ENCODE measurements at places on chromosomes 6 and 20.
A peak's percentile ranks its signal among the peaks of the same experiment; 100 is the strongest.

- DNase-seq = no peak
Measured at GRCh38 chr6:75334266-75335040, 49.9 kb upstream of the TMEM30A start.

DNA sequence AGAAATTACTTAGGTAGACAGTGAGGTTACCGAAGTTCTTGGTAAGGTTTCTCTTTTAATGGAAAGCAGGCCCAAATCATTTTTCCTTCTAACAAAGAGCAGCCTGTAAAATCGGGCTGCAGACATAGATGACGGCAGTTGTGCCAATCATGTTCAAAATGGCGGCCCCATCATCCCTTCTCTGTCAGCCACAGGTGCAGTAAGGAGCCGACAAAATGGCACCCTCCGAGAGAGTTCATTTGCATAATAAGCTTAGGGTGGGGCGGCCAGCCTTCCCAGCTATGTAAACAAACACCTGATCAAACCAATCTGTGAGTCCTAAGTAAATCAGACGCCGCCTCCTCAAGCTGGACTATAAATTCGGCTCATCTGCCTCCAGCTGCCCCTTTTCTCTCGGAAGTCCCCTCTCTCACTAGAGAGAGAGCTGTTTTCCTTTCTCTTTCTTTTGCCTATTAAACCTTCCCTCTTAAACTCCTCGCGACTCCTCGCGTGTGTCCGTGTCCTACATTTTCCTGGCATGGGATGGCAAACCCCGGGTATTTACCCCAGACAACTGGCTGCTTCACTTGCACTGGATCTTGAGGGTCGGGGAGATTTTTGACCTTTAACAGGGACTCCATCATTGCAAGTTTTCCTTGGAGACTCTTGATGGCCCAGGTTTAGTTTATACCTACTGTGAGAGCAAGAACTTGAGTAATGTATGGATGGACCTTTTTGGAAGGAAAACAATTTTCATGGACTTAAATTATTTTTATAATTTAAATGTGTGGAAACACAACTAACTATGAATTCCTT is 8.9 kb upstream of the DDR1 start:
- no peak for DNase-seq

GRCh38 chr6:15948930-15949900 is 179.7 kb upstream of the MYLIP start:
- DNase-seq = no peak

- DNase-seq = no peak
Measured at GRCh38 chr20:17511401-17511800, 19.8 kb downstream of the BFSP1 start.

DNA sequence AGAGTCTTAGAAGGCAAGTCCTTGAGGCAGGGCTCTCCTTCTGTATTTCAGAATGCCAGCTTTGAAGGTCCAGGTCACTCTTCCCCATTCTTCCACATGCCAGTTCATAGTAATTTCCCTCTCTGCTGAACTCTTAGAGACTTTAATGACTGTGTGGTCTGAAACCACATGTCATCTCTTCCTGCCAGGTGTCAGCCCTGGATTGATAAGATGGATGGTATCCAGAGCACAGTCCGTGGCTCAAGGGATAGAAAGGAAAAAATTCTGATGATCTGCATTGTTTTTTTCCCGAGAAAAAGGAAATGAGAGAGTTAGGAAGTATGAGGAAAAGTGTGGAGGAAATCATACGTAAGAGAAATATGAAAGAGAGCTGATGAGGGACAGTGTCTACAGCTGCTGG is 250.9 kb downstream of the TPBG start:
- no peak for DNase-seq

- DNase-seq = no peak
Measured at GRCh38 chr20:45059022-45059728, 41.8 kb downstream of the KCNS1 start.

DNA sequence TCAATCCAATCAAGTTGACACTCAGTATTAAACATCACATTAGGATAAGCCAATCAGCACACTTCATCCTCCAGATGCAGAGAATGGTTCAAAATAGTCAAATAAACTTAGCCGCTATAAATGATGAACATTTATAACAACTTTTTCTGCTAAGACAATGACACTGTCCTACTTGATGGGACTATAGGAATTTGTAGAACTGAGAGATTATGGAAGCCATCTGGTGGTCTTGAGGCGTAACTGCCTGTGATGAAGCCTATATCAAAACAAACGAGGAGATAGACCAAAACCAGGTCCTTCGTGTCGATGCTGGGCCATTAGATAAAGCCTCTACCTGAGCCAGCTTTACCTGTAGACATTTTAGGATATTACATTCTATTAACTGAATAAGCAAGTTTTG is 631.1 kb downstream of the COL12A1 start:
- no peak for DNase-seq

DNA sequence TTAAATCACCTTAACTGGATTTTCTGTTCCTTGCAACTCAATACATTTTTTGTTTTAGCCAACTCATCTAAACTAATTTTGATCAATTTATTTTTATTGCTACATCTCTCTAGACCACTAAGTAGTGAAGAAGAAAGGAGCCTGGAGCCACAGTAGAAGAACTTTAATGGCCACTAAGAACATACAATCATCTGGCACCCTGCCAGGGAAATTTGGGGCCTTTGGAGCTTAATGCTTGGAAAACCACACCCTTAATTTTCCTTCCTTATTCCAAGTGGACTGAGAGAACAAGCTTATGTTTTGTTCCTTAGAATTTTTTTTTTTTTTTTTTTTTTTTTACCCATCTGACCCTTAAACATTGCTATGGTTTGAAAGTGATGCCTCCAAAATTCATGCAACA is 12.0 kb upstream of the GMDS start:
- no peak for DNase-seq

DNA sequence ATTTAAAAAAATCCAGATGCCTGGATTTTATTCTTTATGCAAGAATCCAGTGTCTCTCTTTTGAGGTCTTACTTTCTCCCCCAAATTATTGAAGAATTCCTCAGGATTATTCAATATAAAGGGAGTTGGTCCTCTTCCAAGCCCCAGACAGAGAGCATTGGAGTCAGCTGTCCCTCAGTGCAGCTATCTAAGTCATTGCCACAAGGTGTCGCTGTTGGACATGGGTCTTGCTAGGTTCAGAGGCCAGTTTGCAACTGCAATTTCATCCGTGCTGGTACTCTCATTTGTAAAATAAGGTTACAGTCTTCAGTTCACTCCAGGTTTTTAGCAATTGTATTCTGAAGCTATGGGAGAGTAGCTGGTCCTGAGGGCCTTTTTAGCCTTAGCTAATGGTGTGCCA is 27.8 kb downstream of the CCN2 start:
- DNase-seq = peak; percentile 28

GRCh38 chr6:22149501-22150367 is 147.1 kb downstream of the PRL start:
- DNase-seq = no peak

Measured in SW 1271 (cell line).